HEK293T (cell line): ENCODE measurements at places on chromosomes 4 and X.

- DNase-seq, result no peak
These were observed 16.3 kb upstream of the ATP6AP2 start for GRCh38 chrX:40564447-40564846.

- no peak for DNase-seq
These were observed 4.4 kb upstream of the SH3RF1 start for GRCh38 chr4:169275180-169275579.

DNA sequence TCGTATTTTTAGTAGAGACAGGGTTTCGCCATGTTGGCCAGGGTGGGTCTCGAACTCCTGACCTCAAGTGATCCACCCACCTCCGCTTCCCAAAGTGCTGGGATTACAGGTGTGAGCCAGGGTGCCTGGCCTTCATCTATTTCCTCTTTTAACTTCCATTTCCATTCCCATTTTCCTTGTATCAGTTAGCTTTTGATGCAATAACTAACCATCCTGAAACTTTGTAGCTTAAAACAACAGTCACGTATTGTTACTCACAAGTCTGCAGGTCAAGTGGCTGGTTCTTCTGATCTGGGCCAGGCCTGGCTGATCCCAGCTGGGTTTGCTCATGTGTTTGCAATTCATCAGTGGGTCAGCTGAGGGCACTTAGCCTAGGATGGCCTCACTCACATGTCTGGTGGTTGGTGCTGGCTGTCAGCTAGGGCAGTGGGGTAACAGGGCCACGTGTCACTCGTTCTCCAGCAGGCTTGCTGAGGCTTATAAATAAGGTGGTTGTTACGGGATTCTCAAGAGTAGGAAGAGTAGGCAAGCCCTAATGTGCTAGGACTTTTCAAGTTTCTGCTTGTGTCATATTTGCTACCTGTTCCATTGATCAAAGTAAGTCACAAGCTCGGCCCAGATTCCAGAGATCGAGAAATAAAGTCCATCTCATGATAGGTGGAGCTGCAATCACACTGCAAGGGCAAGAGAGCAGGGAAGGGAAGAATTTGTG is 88.2 kb downstream of the SOWAHB start:
- no peak for DNase-seq

- DNase-seq, result no peak
These were observed 951.8 kb upstream of the IGFBP7 start for GRCh38 chr4:58061967-58062366.

DNA sequence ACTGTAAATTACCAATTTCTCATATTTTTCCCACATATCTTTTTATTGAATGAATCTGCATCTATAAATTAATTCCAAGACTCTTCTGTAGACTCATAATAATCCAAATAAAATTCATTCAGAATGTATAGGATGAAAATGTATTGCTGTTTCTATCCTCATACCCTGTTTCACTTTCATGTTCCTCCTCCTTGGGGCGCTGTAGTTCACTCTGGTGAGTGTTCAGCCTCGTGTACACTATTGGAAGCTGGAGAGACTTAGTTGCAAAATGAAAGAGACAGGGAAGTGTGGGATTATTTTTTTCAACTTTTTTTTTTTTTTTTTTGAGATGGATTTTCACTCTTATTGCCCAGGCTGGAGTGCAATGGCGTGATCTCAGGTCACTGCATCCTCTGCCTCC is 296.1 kb downstream of the TLL1 start:
- peak; percentile 12 for DNase-seq

GRCh38 chr4:187937557-187937956 is 58.0 kb upstream of the ZFP42 start:
- DNase-seq, result no peak

- no peak for DNase-seq
These were observed 14.3 kb downstream of the HNRNPDL start for GRCh38 chr4:82415922-82416365.

GRCh38 chr4:88791274-88791673 is 93.6 kb upstream of the NAP1L5 start:
- DNase-seq, result no peak

GRCh38 chr4:152398060-152398459 is 137.8 kb downstream of the FBXW7 start:
- DNase-seq, result peak; percentile 9

- no peak for DNase-seq
These were observed 784 bp upstream of the ANXA5 start for GRCh38 chr4:121697564-121697963.

GRCh38 chr4:139145552-139145932 is 31.5 kb downstream of the ELF2 start:
- DNase-seq, result no peak
